CD4-positive, alpha-beta T cell (primary cell): ENCODE measurements at places on chromosomes 4 and X. TPM values are rescaled to one million over a fixed set of nuclear protein-coding genes. Genes with fewer than 3 reads are reported as not detected.
A peak's percentile ranks its signal among the peaks of the same experiment; 100 is the strongest.

Gene GATA1
- total RNA-seq, result not detected

Gene FGG
- total RNA-seq, result not detected

Gene DUSP21
- not detected for total RNA-seq

Gene TMEM192
- 4.7 TPM for total RNA-seq

Gene ZNF711
- 3.8 TPM for total RNA-seq

Gene RNF212
- total RNA-seq, result 8.3 TPM

Gene ITIH6
- total RNA-seq, result not detected

Gene CENPE
- total RNA-seq, result 2.7 TPM

DNA sequence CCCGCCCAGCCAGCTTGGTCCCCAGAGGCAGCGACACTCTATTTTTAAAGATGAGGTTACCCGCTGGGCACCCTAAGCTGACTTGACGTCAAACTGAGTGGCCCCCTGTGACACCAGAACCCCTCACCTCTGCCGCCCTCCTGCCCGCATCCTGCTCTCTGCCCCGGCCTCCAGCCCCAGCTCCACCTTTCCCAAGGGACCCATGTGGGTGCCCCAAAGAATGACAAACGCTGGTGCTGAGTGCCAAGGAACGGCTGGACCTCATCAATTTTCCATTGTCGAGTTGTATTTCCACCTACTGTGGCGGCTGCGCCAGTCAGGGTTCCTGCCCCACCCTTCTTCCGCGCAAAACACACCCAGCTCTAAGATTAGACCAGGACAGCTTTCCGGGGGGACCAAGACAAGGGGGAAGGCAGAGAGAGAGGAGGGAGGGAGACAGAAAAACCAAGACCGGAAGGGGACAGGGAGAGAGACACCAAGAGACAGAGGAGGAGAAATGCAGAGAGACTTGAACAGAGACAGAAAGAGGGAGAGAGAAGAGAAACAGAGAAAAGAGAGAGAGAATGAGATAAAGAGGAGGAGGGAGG is 2.0 kb downstream of the PRKX start:
- no peaks in the 10 kb centered on the region for H3K36me3 ChIP-seq
- H3K27me3 ChIP-seq, result no peaks in the 10 kb centered on the region
- H3K4me3 ChIP-seq, result peak overlapping the region; percentile 76
- DNase-seq, result peak; percentile 41
- peak overlapping the region; percentile 52 for H3K27ac ChIP-seq

- no peak overlapping the region for H3K27ac ChIP-seq
- no peak for DNase-seq
- H3K36me3 ChIP-seq, result peaks cover 2% of the 10 kb centered on the region
These were observed 7.5 kb downstream of the FRYL start for GRCh38 chr4:48772556-48772955.

DNA sequence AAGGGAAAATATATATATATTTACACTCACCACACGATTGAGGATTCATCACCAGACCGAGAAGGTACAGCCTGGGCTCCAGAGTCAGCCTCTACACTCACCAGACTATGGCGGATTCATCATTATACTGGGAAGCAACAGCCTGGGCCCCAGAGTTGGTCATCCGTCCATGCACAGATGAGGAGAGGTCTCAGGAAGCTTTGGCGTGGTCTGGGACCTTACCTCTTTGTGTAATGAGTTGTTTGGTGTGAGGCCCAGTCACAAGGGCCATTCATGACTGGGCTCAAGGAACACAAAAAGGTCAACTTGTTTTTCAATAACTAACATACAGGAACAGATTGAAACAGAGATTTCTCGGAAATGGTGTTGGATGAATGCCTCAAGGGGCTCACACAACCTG is 926.1 kb downstream of the FAM133A start:
- no peaks in the 10 kb centered on the region for H3K4me1 ChIP-seq
- no peak for DNase-seq
- no peaks in the 10 kb centered on the region for H3K36me3 ChIP-seq
- no peak overlapping the region for H3K4me3 ChIP-seq
- H3K27me3 ChIP-seq, result no peaks in the 10 kb centered on the region

DNA sequence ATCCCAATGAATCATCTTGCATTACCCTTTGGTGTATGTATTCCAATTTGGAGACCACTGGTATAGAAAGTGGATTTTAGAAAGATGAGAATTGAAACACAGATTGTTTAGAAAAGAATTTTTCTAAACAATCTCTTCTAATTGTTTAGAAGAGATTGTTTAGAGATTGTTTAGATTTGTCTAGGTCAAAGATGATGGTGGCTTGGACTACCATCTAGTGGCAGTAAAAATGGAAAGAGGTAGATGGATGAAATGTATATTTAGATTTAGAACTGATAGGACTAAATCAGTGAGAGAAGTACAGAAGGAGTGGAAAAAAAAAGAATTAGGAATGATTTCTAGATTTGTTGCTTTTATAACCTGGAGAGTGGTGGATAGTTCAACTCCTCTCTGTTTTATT is 70.6 kb downstream of the ARSJ start:
- H3K27ac ChIP-seq, result no peak overlapping the region
- DNase-seq, result no peak
- no peaks in the 10 kb centered on the region for H3K27me3 ChIP-seq
- no peaks in the 10 kb centered on the region for H3K36me3 ChIP-seq
- peaks cover 14% of the 10 kb centered on the region for H3K4me1 ChIP-seq
- H3K4me3 ChIP-seq, result no peak overlapping the region

- no peak overlapping the region for H3K27ac ChIP-seq
- no peak for DNase-seq
- no peaks in the 10 kb centered on the region for H3K27me3 ChIP-seq
- no peaks in the 10 kb centered on the region for H3K4me1 ChIP-seq
- no peak overlapping the region for H3K4me3 ChIP-seq
- H3K36me3 ChIP-seq, result no peaks in the 10 kb centered on the region
These were observed 965.1 kb upstream of the HS3ST1 start for GRCh38 chr4:12393631-12394262.

- H3K4me3 ChIP-seq, result no peak overlapping the region
- H3K27ac ChIP-seq, result no peak overlapping the region
- H3K4me1 ChIP-seq, result no peaks in the 10 kb centered on the region
- DNase-seq, result no peak
- H3K27me3 ChIP-seq, result no peaks in the 10 kb centered on the region
These were observed 298.3 kb downstream of the TRIML1 start for GRCh38 chr4:188437535-188437934.

DNA sequence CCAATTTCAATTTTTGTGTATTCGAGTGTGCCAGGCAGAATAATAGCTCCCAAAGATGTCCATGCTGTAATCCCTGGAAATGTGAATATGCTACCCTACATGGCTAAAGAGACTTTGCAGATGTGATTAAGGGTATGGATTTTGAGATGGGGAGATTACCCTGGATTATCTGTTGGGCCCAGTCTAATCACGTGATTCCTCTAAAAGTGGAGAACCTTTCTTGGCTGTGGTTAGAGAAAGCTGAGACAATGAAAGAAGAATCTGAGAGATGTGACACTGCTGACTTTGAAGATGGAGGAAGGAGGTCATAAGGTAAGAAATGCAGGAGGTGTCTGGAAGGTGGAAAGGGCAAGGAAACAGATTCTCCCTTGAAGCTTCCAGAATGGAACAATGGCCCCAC is 503.5 kb upstream of the PITX2 start:
- DNase-seq, result no peak
- H3K36me3 ChIP-seq, result no peaks in the 10 kb centered on the region
- H3K27me3 ChIP-seq, result no peaks in the 10 kb centered on the region
- no peaks in the 10 kb centered on the region for H3K4me1 ChIP-seq
- no peak overlapping the region for H3K27ac ChIP-seq

GRCh38 chrX:57587607-57588006 is 4.2 kb upstream of the ZXDB start:
- no peak overlapping the region for H3K4me3 ChIP-seq
- no peak overlapping the region for H3K27ac ChIP-seq

DNA sequence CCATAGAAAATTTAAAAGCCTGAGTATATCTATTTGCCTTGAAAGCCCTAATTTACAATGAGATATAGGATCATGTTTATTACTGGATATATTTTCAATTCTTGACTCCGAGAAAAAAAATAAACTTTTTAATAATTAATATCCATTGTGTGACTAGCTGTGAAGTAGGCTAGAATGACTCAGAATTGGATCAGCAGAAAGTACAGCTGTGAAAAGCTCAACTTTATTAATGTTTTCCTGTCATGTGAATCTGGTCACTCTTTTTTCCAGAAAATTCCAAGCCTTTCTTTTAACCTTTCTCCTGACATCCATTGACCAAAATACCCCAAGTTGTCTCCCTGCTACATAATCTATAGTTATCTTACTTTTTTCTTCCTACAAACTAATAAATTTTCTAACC is 171.8 kb upstream of the PACRGL start:
- no peak overlapping the region for H3K27ac ChIP-seq
- no peak for DNase-seq
- H3K4me3 ChIP-seq, result no peak overlapping the region
- H3K4me1 ChIP-seq, result no peaks in the 10 kb centered on the region
- no peaks in the 10 kb centered on the region for H3K27me3 ChIP-seq

DNA sequence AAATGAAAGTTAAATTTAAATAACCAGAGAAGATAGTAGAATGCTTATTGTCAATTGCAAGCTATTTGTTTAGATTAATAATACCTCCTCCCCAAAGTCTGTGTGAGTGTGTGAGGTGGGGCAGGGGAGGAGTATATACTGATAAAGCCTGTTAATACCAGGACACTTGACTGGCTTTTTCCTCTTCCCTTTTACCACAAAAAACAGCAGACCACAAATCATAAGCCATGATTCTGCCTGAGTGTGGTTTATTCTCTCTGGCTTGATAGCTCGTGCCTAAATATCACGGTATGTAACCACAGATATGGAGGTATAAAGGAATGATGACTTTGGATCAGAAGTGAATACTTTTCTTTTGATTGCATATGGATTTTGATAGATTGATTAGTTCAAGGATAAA is 21.9 kb upstream of the SCRG1 start:
- DNase-seq, result no peak
- H3K4me3 ChIP-seq, result no peak overlapping the region
- no peak overlapping the region for H3K27ac ChIP-seq
- H3K4me1 ChIP-seq, result peaks cover 13% of the 10 kb centered on the region
- no peaks in the 10 kb centered on the region for H3K36me3 ChIP-seq

DNA sequence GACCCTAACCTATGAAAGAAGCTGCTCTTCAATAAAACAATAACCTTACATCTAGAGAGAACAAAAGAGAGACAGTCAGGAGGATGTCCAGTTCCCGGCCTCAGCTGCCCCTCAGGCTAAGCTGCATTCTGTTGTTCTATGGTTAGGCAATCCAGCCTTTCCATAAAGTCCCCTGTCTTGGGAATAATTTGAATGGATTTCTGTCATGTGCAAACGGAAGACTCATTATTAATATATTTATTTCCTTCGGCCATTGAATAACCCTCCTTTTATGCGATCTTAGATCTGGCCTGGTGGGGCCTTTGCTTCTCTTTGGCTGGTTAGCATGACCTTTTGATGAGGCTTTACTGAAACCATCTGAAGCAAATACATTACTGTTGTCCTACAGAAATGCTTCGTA is 80.1 kb downstream of the ANKRD50 start:
- no peak overlapping the region for H3K27ac ChIP-seq
- no peaks in the 10 kb centered on the region for H3K4me1 ChIP-seq
- DNase-seq, result no peak
- no peaks in the 10 kb centered on the region for H3K36me3 ChIP-seq
- no peak overlapping the region for H3K4me3 ChIP-seq
- no peaks in the 10 kb centered on the region for H3K27me3 ChIP-seq

DNA sequence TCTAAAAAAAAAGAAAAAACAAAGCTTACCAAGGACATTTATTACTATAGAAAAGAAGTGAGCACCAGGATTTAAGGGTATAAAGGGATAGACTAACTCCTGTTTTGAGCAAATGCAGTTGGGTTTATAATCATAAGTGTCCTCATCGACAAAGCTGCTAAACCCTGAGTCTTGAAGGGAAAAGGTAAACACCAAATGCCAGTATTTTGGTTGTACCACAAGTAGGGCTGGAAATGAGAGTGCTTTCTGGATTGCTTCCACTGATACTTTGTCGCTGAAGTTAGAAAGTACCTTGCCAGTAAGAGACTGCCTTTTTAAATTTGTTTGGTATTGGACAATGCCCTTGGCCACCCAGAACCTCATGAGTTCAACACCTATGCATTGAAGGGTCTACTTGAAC is 53.7 kb downstream of the WDFY3 start:
- DNase-seq, result no peak
- H3K27me3 ChIP-seq, result no peaks in the 10 kb centered on the region
- no peaks in the 10 kb centered on the region for H3K4me1 ChIP-seq
- H3K27ac ChIP-seq, result no peak overlapping the region
- H3K36me3 ChIP-seq, result no peaks in the 10 kb centered on the region

GRCh38 chr4:29927895-29928294 is 792.3 kb upstream of the PCDH7 start:
- H3K27me3 ChIP-seq, result no peaks in the 10 kb centered on the region
- H3K4me1 ChIP-seq, result no peaks in the 10 kb centered on the region
- no peak overlapping the region for H3K4me3 ChIP-seq
- DNase-seq, result no peak
- no peaks in the 10 kb centered on the region for H3K36me3 ChIP-seq
- no peak overlapping the region for H3K27ac ChIP-seq

- no peak overlapping the region for H3K27ac ChIP-seq
- no peak for DNase-seq
- H3K4me1 ChIP-seq, result no peaks in the 10 kb centered on the region
- peaks cover 58% of the 10 kb centered on the region for H3K36me3 ChIP-seq
- no peaks in the 10 kb centered on the region for H3K27me3 ChIP-seq
These were observed 76.6 kb downstream of the DDX60 start for GRCh38 chr4:168241953-168242352.

- peaks cover 37% of the 10 kb centered on the region for H3K4me1 ChIP-seq
- no peaks in the 10 kb centered on the region for H3K27me3 ChIP-seq
- DNase-seq, result peak; percentile 28
- peak overlapping the region; percentile 89 for H3K4me3 ChIP-seq
- H3K36me3 ChIP-seq, result peaks cover 19% of the 10 kb centered on the region
These were observed 778 bp downstream of the CASP3 start for GRCh38 chr4:184648313-184649025.

DNA sequence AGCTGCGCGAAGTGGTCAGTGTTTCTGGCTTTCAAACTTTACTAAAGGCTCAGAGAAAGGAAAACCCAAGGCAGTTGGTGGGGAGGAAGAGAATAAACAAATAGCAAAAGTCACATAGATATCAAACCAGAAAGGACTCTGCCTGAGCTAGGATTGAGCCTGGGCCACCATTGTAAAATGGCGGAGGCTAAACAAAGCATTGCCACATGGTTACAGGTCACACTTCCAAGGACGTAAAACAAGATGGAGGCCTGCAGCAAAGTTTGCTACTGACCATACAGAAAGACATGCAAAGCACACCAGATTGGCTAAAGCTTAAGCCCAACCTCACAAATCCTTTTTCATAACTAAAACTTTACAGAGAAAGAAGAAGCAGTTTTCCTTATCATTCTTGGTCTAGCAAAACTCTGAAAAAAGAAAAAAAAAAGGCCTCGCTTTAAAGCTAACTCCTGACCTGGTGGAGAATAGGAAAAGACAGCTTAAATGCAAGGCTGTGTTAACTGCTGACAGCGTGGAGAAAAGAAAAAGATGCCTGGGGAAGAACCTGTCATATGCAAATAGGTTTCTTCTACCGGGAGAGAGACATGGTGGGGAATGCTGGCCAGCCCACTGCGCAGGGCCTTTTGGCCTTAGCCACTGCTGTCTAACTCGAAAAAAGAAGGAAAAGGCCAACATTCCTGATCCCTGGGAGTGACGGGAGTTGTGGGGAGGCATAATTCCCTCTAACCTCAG is 81.8 kb upstream of the SMARCA5 start:
- no peaks in the 10 kb centered on the region for H3K36me3 ChIP-seq
- H3K4me3 ChIP-seq, result no peak overlapping the region
- no peak for DNase-seq
- H3K4me1 ChIP-seq, result no peaks in the 10 kb centered on the region
